ENCODE measurements at places on chromosomes 16 and 17. TPM values are rescaled to one million over a fixed set of nuclear protein-coding genes. Genes with fewer than 3 reads are reported as not detected.

LPO gene
- total RNA-seq, result 0.16 TPM

ARSG gene
- total RNA-seq, result 4.9 TPM

PRSS33 gene
- total RNA-seq, result 0.27 TPM

DNA sequence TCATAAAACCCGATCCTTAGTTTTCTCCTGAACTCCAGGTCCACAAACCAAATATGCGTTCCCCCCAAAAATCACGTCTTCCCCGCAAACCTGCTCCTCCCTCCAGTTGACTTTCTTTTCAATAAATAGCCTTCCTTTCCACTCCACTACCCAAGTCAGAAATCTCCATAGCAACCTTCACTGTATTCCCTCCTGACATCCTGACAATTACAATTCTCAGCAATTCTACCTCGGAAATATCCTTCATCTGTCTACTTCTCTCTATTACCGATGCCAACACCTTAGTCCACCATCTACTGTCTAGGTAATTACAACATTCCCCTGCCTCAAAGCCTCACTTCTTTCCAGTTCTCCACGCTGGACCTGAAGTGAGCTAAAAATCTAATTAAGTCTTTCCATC is 50.7 kb downstream of the SMURF2 start:
- H3K27me3 ChIP-seq, result no peaks in the 10 kb centered on the region
- no peak for DNase-seq
- no peak overlapping the region for H3K27ac ChIP-seq
- H3K36me3 ChIP-seq, result peaks cover 7% of the 10 kb centered on the region
- H3K4me1 ChIP-seq, result peaks cover 2% of the 10 kb centered on the region

- H3K27me3 ChIP-seq, result peaks cover 15% of the 10 kb centered on the region
- no peak overlapping the region for H3K27ac ChIP-seq
- H3K4me3 ChIP-seq, result no peak overlapping the region
- DNase-seq, result no peak
- H3K36me3 ChIP-seq, result no peaks in the 10 kb centered on the region
- H3K4me1 ChIP-seq, result peaks cover 5% of the 10 kb centered on the region
These were observed 56.6 kb upstream of the NLK start for GRCh38 chr17:27985736-27986399.

DNA sequence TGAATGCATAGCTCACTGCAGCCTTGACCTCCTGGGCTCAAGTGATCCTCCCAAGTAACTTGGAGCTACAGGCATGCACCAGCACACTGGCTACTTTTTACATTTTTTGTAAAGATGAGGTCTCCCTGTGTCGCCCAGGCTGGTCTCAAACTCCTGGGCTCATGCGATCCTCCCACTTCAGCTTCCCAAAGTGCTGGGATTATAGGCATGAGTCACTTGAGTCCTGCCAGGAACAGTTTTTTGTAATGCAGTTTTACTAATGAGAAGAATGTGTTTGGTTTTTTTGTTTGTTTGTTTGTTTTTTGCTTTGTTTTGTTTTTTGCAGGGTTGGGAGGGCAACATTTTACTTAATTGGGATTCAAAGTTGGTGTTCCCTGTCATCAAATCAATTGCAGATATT is 22.2 kb downstream of the SOST start:
- no peak overlapping the region for H3K4me3 ChIP-seq
- no peaks in the 10 kb centered on the region for H3K4me1 ChIP-seq
- DNase-seq, result no peak
- no peak overlapping the region for H3K27ac ChIP-seq
- H3K36me3 ChIP-seq, result no peaks in the 10 kb centered on the region

All from progenitor cell of endocrine pancreas (in vitro differentiated cells).